Spinal cord (tissue), 10 donors: ENCODE measurements at places on chromosomes 2 and 18. TPM values are rescaled to one million over a fixed set of nuclear protein-coding genes. Genes with fewer than 3 reads are reported as not detected.
A peak's percentile ranks its signal among the peaks of the same experiment; 100 is the strongest.

GRCh38 chr2:152565884-152566727 is 151.2 kb downstream of the PRPF40A start:
- no peak for DNase-seq

DNA sequence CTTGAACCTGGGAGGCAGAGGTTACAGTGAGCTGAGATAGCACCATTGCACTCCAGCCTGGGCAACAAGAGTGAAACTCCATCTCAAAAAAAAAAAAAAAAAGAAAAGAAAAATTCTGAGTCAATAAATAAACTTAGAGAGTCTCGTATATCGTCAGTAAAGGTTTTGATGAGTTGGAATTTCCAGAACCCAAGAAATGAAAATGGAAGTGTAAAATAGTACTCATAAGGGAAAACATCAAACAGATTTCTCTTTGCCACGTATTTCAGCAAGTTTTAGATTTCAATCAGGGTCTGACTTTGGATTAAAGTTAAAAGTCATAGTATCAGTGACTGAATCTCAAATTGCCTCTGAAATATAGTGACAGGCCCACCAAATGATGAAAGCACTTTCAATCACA is 71.4 kb upstream of the SPOPL start:
- DNase-seq: no peak

DNA sequence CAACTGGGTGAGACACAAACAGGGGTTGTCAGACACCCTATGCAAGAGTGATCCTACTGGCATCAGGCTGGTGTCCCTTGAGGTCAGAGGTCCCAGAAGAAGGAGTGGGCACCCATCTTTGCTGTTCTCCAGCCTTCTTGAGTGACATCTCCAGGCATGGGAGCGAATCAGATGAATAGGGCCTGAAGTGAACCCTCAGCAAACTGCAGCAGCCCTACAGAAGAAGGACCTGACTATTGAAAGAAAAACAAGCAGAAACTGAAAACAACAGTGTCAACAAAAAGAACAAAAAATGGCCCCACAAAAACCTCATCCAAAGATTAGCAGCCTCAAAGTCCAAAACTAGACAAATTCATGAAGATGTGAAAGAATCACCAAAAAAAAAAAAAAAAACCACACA is 1229.7 kb upstream of the CRIM1 start:
- no peak for DNase-seq

- no peak for DNase-seq
Measured at GRCh38 chr2:170118641-170119040, 59.3 kb upstream of the MYO3B start.

The GAREM2 gene
- polyA plus RNA-seq: 63.2 TPM

GRCh38 chr18:39693359-39693758 is 2127.8 kb upstream of the CELF4 start:
- DNase-seq: no peak

DNA sequence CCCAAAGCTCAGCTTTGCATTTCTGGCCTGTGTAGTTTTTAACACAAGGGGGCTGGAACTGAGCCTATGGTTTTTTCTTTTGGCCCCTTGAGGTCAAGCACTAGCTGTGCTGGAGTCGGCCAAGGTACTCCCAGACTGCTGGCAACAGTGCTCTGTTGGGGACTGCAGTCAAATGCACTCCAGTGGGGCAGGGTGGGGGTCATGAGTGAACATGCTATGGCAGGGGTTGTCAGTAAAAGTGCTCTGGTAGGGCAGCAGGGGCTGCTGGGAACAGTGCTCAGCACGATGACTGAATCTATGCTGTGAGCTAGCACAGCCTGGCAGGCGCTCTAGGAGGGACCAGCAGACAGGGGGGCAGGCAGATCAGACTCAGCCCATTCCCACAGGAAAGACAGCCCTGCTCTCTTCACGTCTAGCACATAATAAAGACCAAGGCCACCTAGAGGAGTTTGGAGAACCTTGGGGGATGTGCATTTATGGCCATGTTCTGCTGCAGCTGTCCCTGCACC is 55.0 kb upstream of the CERS6 start:
- peak; percentile 5 for DNase-seq

GRCh38 chr2:37156071-37156856 is 516 bp downstream of the EIF2AK2 start:
- DNase-seq: peak; percentile 88

DNA sequence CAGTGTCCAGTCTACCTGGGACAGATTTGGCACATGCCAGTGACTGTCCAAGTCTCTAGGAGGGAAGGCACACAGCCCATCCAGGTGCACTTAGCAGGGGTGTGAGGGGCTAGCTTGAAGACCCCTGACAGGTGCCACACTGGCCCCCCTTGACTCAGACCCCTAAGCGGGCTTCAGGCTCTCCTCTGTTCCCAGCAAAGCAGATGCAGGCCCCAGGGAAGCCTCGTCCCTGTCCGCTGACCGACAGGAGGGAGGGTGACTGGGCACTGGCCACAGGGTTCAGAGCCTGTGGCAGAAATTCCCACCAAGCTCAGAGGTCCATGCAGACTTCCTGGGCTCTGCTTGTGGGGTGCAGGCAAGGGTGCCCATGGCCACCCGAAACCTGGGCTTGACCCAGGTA is 239.8 kb upstream of the MYT1L start:
- DNase-seq: no peak

The LYG2 gene
- 0.98 TPM for polyA plus RNA-seq

The SERPINB2 gene
- not detected for polyA plus RNA-seq

The D2HGDH gene
- 42.8 TPM for polyA plus RNA-seq

DNA sequence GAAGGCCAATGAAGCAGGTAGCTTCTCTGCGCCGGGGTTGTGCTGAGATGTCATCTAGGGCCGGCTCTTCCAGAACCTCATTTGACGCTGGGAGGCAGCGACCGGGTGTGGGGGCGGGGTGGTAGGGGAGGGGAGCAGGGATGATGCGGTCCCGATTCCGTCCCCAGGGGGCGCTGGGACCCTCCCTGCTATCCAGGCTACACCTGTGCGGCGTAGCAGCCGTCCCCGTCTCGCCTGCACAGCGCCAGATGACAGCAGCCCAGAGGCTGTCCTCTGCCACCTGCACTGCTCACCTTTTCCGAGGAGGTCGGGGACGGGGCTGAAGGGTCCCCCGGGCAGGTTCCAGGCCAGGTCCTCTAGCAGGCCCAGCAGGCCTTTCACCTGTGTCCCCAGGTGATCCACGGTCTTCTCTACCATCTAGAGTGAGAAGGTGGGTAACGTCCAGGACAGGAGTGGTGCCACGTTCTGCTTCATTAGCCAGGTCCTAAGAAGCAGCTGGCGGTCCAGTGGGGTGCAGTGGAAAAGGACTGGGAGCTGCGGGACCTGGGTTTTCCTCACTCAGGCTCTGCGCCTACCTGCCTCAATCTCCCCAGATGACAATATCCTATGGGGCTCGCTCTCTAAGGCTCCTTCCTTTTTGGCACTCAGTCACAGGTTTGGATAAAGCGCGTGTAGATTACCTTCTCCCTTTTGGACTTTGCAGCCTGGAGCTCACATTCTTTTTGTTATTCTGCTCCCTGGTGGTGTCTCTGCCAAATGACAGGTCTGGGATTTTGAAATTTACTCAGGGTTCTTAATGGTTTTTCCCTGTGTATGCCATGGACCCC is 56.0 kb upstream of the RAB6C start:
- peak; percentile 41 for DNase-seq

DNA sequence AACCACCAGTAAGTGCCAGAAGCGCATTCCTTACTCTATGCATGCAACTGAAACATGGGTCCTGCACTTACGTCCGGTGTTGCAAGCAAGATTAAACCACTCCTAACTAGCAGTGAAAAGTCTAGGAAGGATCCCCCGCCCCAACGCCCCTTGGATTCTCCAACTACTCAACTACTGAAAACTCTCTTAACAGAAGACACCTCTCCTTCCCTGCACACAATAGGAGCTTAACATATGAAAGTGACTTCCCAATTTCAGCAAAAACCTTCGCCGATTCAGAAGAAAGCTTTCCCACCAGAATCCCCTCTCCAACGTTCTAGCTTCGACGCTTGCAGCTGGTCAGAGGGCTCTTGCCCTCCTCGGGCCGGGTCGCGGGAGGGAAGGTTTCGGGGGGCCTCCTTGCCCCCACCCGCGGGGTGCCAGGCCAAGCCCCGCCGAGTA is 578 bp downstream of the IWS1 start:
- no peak for DNase-seq

DNA sequence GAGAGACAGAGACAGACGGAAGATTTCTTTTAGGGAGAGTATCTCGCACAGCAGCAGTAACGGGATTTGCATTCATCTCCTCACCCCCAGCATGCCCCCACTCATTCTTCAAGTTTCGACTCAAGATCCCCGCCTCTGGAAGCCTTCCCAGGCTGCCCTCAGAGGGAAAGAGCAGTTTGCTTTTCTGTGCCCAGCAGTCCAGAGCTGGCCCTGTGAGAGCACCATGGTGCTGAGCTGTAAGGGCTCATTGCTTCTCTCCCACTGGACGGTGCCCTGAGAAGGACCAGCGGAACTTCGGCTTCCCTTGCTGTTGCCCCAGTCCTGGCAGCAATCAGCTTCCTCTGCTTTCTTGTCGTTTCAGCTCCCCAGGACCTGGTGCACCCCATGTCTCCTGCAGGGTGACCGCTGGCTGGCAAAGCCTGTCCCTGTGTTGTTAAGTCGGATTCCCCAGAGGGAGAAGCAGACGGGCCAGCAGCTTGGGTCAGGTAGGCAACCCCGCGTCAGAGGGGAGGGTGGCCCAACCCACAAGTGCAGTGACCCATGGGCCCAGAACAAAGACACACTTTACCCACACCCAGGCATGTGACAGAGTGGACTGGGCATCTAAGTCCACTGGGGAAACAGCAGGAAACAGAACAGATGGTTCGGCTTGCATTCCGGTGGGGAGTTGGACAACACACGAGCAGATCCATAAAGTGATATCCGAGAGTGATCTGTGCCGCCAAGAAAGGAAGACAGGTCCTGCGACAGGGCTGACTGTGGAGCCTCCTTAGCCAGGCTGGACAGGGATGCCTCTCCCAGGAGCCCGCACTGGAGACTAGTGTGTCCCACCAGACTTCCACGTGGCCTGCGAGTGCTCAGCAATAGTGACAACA is 36.6 kb downstream of the TMEM177 start:
- no peak for DNase-seq

DNA sequence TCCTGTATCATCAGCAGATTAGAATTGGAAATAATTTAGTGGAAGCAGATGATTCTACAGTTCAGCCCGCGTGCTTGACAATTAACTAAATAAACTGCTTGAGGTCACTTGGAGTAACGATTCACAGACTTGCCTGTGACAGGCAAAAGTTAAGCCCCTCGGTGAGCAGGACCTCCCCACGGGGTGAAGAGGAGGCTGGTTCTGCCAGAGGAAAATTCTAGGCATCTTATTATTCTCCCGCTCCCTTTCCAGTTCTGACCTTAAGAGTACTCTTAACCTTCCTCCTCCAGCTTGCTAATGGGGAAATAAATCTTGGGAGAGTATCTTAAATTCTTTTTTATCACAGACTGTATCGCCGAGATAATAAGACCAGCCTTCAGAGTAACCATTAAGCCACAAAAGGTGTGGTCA is 169.7 kb upstream of the SMAD2 start:
- DNase-seq: no peak

The SCN1A gene
- polyA plus RNA-seq: 51.8 TPM
